T-helper 17 cell (primary cell): ENCODE measurements at places on chromosomes 2 and 18. TPM values are rescaled to one million over a fixed set of nuclear protein-coding genes. Genes with fewer than 3 reads are reported as not detected.

- no peak for DNase-seq
Observed at GRCh38 chr2:182911813-182912517, 45.5 kb upstream of the FRZB start.

- no peak for DNase-seq
Observed at GRCh38 chr18:78586586-78586985, 393.0 kb upstream of the SALL3 start.

GRCh38 chr18:34838669-34839068 lies 128.6 kb downstream of the DTNA start:
- no peak for DNase-seq

GRCh38 chr2:47282621-47283272 lies 120.2 kb upstream of the MSH2 start:
- no peak for DNase-seq

GRCh38 chr18:13912601-13913000 lies 2.7 kb downstream of the MC2R start:
- DNase-seq = no peak

DNA sequence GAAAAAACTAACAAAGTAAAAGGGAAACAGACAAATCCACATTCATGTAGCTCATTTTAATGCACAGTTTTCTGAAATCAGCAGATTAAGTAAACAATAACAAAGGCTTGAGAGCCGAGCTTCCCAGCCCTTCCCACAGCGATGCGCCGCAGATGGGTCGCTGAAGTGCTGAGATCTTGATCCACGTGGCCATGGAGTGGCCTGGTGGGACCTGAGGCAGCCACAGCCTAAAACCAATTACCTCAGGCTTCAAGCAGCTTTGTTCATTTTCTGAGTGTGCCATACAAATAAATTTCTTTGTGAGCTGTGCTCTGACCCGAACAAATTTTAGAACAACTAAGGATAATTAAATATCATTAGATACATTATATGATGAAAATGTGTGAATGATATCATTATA lies 25.6 kb upstream of the CYRIA start:
- DNase-seq = no peak

DNA sequence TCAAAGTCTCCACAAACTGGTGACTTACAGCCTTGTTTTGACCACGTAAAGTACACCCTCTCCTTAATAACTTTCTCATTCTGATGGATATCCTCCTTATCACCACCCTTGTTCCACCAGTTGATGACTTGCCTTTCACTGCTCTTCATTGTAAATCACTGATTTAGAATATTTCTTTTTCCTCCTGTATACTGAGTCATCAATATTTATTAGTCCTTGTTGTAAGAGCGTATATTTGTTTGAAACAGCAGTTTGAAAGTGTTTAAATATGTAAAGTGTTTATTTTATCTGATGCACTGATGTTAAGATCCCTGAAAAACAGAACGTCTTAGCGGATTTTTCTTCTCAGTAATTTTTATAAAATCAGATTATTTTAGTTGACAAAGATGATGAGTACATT lies 34.2 kb upstream of the DYSF start:
- no peak for DNase-seq

DNA sequence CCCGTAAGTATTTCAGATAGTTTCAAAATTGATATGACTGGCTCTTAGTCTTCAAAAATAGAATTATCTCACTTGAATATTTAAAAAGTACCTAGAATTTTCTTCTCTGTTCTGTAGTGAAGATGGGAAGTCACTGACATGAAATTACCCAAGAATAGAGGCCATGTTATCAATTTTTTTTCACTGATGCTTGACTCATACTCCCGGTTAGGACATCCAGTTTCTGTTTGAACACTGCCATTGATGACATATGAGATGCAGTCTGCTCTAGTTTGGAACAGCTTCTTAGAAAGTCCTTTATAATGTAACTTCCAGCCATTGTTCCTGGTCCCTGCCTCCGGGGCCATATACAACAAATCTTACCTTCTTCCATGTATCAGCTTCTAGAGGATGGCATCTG lies 26.0 kb downstream of the MAP3K20 start:
- no peak for DNase-seq

DNA sequence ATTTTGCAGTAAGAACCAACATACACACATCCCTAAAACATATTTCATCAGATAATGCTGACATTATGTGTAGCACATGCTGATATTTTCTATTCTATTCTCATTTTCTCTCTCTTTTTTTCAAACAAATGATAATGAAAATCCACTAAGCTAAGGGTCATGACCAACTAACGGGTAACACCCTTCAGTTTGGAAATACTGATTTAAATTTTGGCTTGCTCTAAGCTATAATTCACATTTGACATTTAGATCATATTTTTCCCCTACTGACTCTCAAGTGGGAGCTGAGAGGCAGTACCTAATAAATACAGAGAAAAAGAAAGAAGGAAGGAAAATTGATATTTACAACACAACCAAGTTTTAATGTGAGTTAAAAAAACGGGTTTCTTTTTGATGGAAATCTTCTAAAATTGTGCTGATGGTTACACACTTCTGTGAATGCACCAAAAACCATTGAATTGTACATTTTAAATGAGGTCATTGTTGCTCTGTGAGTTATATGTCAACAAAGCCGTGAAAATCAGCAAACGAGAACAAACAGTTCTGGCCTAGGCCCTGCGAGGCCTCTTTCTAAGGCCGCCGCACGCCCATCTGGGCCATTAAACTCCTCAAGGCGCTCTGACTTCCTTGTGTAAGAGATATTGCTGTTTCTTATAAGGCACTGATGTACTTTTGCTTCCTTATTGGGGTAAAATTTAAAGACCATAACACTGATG lies 124.2 kb downstream of the GALR1 start:
- DNase-seq = no peak

- DNase-seq = no peak
Observed at GRCh38 chr2:41610501-41611190, 437.2 kb upstream of the PKDCC start.

- no peak for DNase-seq
Observed at GRCh38 chr2:45830322-45830721, 178.8 kb downstream of the PRKCE start.

DNA sequence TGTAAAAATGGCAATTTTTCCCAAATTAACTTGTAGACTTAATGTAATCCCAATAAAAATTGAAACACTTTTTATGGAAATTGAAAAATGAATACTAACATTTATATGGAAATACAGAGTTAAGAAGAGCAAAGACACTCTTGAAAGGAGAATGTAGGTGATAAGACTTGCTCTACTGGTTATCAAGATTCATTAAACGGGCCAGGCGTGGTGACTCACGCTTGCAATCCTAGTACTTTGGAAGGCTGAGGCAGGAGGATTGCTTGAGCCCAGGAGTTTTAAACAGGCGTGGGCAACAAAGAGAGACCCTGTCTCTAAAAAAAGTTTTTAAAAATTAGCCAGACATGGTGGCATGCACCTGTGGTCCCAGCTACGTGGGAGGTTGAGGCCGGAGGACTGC lies 29.5 kb upstream of the ZNF396 start:
- DNase-seq = no peak

GRCh38 chr2:219112651-219113338 lies 47.8 kb downstream of the NHEJ1 start:
- DNase-seq = no peak

GRCh38 chr2:144509879-144510221 lies 10.1 kb downstream of the ZEB2 start:
- DNase-seq = no peak

- DNase-seq = no peak
Observed at GRCh38 chr2:95240556-95240955, 33.2 kb downstream of the ZNF892 start.

DNA sequence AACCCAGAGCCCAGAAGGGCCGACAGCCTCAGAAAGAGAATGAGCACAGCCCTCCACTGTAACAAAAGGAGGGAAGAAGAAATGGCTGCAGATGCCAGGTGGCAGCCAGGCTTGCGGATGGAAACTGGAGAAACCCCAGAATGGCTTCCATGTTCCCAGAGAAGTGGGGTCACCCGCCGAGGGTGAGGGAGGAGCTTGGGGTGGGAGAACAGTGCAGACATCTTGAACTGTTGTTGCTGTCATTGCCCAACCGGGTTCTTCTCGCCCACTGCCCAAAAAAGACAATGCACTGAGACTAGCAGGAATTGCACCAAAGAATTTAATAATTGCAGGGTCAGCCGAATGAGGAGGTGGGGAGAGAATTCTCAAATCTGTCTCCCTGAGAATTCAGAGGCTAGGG lies 223.2 kb upstream of the RAB6C start:
- DNase-seq = no peak

DNA sequence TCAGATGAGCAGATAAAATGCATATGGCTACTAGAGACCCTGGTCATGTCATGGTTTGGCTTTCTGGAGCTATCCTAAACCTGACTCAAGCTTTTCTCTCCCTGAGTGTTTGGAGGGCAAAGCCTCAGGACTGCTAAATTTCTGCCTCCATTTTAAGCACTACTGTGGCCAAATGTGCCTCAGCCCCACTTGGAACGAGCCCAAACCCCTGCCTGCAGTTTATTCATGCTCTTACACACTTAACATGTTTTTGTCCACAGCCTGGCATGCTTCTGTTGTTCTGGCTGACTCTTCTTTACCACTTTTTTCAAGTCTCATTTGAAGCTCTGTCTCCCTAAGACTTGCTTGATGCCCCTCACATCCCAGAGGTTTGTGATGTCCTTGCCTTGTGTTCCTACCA lies 24.7 kb downstream of the MGAT5 start:
- DNase-seq = no peak

GRCh38 chr2:119174993-119175347 lies 16.4 kb upstream of the C1QL2 start:
- no peak for DNase-seq

- no peak for DNase-seq
Observed at GRCh38 chr2:190947711-190948251, 66.2 kb downstream of the STAT1 start.

- DNase-seq = no peak
Observed at GRCh38 chr2:152740743-152741328, 22.4 kb downstream of the ARL6IP6 start.

DNA sequence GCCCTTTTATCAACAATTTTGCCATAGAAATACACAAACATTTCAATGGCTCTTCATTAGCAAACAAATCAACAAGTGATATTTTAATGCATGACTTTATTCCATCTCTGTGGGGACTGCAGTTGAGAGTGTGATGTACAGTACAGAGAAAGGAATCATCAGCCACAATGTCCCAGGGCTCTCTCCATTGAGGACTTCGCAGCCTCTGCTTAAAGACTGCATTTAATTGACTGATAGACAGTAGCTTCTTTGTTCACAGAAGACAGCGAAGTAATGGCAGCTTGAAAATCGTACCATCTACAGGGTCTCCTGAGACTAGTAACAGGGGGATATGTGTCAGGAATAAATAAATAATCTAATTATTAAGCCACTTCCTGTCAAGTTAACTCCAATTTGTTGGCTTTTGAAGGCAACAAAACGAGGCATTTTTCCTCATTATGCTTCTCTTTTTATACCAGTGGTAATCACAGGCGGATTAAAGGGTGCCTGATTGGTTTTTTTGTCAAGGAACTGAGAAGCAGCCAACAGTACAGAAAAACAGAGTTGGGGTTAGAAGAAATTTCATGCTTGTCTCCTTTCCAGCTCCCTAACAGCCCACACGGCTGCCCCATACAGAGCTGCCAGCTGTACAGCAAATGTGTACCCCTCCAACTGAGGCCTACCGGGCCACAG lies 164.3 kb downstream of the ZNF521 start:
- DNase-seq = no peak

DNA sequence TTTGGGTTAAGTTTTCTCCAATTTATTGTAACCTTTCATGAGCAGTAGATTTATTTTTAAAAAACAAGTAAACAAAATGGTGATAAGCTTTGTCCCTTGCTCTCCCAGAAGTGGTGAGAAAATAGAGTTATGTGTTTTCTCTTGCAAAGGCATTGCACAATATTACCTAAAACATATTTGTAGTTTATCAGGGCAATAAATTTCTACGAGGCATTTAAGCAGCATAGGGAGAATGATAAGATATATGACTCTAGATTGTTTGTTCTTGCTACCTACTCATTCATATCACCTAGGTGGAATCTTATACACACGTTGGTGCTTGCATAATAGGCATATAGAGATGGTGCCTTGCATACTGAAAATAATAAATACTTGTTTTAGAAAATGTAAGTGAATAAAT lies 201.7 kb downstream of the MYO1B start:
- DNase-seq = no peak

GRCh38 chr2:84639751-84640150 lies 123.5 kb downstream of the DNAH6 start:
- no peak for DNase-seq

DNA sequence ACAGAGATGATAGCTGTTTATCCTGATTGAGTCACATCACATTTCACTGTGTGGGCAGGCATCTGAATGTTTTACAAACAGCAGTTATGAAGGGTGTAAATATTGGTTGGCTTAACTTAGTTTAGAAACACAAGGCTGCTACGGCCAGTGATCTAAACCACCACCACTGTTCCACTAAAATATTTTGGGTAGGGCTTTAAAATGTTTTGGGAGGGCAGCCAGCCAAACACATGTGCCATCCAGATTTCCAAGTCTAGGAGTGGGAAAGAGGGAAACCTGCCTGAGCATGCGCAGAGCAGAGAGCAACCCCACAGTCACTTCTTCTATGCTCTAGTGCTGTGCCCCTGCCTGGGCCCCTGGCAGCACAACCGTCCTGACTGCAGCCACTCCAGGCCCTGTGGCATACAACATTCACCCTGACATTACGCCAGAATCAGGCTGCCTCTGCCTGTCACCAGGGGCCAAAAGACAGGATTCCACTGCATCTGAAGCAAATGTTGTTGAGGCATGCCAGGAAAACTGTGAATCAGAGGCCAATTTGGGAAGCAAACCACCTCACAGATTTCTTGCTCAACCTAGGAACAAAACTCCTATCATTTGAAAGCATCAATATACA lies 74.8 kb upstream of the COL5A2 start:
- DNase-seq = no peak

DNA sequence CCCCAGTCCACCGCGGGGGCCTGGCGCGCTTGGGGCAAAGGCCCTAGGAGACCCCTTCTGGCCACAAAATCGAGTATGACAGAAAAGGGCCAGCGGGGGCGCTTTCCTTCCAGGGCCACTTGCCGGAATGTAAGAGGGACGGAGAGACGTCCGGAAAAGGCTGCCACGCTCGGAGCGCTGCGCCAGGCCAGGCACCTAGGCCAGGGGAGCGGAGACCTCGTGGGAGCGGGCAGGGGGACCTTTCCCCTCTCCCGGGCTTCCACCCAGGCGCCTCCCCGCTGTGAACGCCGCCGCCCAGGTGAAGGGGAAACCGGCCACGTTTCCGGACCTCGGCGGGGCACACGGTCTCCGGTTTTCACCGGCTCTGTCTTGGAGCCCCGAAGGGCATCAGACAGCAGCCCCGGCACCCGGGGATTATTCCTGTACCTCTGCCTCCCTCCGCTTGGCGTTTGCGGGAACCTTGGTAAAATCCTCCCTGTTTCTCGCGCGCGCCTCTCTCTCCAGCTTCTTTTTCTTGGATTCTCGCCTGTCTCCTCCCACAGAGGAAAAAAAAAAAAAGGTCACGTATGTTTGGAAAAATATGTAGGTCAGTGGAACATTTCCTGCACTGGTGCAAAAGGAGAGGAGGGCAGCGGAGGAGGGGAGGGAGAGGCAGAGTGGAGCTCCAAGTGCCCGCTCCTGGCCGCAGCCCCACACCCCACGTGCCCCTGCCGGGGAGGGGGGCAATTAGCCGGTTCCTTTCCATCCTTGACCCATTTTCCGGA lies 1.2 kb upstream of the NPAS2 start:
- no peak for DNase-seq

The TNS1 gene
- 0.80 TPM for total RNA-seq

The LOXHD1 gene
- total RNA-seq = 1.5 TPM

The RRM2 gene
- total RNA-seq = 0.32 TPM

The HOXD13 gene
- total RNA-seq = not detected

The IL1R1 gene
- total RNA-seq = 16.5 TPM

The UGT1A4 gene
- total RNA-seq = not detected

The RAB6C gene
- not detected for total RNA-seq

The MYOM1 gene
- total RNA-seq = 3.2 TPM

The PROM2 gene
- total RNA-seq = 0.77 TPM

The PRKAG3 gene
- total RNA-seq = not detected

The SNX17 gene
- total RNA-seq = 80.3 TPM
